Stimulated activated CD8-positive, alpha-beta memory T cell treated with anti-CD3 and anti-CD28 coated beads, Interleukin-15, amount 100 ng/mL, for 24 hours (primary cell): ENCODE measurements at places on chromosomes 4 and X.

DNA sequence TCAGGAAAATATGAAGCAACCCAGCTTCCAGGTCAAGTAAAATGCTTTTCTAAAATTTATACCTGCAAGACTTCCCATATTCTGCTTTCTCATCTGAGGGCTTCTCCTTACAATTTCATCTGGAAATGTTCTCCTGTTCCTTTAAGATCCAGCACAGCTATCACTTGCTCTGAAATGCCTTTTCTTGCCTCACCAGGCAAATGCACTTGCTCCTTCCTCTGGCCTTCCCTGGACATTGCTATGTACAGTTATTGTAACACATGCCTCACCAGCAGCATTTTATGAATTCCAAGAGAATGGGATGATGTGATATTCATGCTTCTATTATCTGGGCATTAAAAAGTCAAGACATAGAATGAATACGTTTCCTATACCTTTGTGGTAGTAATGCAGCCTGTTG lies 842.1 kb upstream of the INTU start:
- DNase-seq, result no peak

DNA sequence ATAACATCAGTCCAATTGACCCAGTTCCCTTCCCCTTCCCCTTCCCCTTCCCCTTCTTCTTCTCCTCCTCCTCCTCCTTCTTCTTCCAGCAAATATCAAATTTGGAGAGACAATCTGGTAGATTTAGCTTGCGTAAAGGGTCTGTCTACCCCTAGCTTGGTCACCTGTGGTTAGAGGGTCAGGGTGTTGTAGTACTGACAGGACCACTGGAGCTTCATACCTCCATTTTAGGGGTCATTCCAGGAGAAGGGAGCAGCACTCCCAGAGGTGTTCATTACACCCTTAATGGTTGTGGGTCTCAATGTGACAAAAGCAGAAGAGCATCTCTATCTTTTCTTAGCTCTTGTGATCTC lies 3.7 kb upstream of the FGB start:
- DNase-seq, result no peak

- DNase-seq, result no peak
Observed at GRCh38 chrX:24131476-24131875, 18.1 kb upstream of the ZFX start.

DNA sequence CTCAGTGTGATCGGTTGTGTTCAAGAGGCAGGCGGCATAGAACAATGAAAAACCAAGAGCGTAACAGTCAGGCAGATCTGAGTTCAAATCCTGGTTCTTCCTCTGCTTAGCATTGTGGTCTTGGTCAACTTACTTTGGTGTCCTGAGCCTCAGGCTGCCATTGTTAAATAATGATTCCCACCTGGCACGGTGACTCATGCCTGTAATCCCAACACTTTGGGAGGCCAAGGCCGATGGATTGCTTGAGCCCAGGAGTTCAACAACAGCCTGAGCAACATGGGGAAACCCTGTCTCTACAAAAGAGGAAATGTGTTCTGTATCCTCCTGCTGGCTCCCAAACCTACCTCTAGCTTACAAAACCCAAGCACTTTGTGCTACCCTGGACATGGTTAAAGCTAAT lies 129.0 kb upstream of the STX18 start:
- no peak for DNase-seq
